ENCODE measurements at places on chromosomes 4 and X. TPM values are rescaled to one million over a fixed set of nuclear protein-coding genes. Genes with fewer than 3 reads are reported as not detected.

DUSP21 gene
- total RNA-seq = not detected

NUDT11 gene
- 1.4 TPM for total RNA-seq

PDGFC gene
- total RNA-seq = 20.6 TPM

FAM149A gene
- total RNA-seq = 20.1 TPM

S100G gene
- total RNA-seq = not detected

AR gene
- 1.9 TPM for total RNA-seq

HCFC1 gene
- 59.1 TPM for total RNA-seq

FAAH2 gene
- 16.2 TPM for total RNA-seq

HHIP gene
- total RNA-seq = 4.9 TPM

ZCCHC12 gene
- not detected for total RNA-seq

GLRB gene
- 1.1 TPM for total RNA-seq

FLNA gene
- 1,870 TPM for total RNA-seq

MFAP3L gene
- total RNA-seq = 25.4 TPM

ANXA3 gene
- total RNA-seq = 43.7 TPM

CXorf65 gene
- total RNA-seq = not detected

SNCA gene
- 2.2 TPM for total RNA-seq

ART3 gene
- 0.68 TPM for total RNA-seq

CCSER1 gene
- total RNA-seq = 31.8 TPM

SUPT20HL1 gene
- 0.14 TPM for total RNA-seq

FMR1NB gene
- total RNA-seq = not detected

THAP6 gene
- 39.6 TPM for total RNA-seq

HSD17B13 gene
- 1.1 TPM for total RNA-seq

ODAM gene
- total RNA-seq = 0.79 TPM

CDKL5 gene
- 3.7 TPM for total RNA-seq

HSFX4 gene
- not detected for total RNA-seq

NPY1R gene
- total RNA-seq = 19.5 TPM

CENPI gene
- 0.68 TPM for total RNA-seq

CSAG2 gene
- not detected for total RNA-seq

TMSB15C gene
- not detected for total RNA-seq

CFP gene
- total RNA-seq = 2.6 TPM

UCHL1 gene
- total RNA-seq = 35.7 TPM

SMARCAD1 gene
- 27.7 TPM for total RNA-seq
